ENCODE measurements at places on chromosomes 1 and 21.

DNA sequence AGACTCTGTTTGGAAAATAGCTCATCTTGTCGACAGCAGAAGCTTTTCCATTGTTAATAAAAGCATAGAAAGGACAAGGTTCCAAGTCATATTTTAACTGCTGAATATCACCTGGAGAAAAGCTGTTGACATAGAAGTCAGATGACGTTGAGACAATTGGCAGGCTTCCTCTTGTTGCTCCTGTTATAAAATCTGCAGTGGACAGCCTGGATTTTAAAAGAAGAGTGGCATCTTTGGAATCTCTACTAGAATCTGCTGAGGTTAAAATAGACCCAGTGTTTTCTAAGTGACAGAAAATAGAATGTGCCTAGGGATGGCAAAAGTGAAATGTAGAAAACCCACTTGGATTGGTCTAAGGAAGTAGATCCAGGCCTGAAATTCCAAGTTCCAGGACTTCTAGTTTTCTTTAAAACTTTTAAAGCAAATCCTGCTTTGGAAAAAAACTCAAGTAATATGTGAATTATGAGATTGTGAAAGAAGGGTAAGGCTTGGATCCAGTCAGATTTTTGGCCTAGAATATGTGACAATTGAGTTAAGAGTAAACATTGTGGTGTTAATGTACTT, 53.6 kb upstream of the NEXN start:
- DNase-seq = no peak

DNA sequence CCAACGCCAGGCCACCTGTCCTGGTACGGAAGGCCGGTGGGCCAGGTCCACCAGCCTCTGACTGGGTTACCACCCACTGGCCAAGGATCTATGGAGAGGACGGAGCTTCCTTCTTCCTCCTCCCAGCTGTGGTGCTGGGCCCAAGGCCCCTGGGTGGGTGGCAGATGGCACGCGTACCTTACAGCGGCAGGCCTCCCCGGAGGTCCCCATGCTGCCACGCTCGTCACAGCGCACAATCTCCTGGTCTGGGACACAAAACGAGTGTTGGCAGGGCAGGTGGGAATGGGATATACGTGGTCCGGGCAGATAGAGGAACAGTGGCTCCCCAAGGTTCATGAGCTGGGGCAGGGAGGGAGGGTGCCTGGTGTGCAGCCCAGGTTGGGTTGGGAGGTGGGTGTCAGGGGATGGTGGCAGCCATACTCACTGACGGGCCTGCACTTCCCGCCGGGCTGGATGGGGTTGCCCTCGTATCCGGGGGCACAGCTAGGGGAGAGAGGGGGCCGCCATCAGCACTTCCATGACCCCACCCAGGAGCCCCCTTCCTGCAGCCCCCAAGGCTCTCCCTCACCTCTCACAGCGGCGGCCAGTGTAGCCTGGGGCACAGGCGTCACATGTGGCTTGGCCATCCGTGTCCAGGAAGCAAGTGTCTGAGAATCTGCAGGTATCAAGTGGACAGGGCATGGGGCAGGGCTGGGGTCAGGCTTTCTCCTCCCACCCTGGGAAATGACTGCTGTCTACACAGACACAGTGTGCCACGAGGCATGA, 58.9 kb downstream of the HSPG2 start:
- no peak for DNase-seq

- no peak for DNase-seq
These were observed 27.9 kb upstream of the ATP2B4 start for GRCh38 chr1:203598752-203599151.

GRCh38 chr1:184302346-184302745, 84.5 kb upstream of the C1orf21 start:
- no peak for DNase-seq

- DNase-seq = no peak
These were observed 9.0 kb downstream of the TRIM67 start for GRCh38 chr1:231170875-231171274.

DNA sequence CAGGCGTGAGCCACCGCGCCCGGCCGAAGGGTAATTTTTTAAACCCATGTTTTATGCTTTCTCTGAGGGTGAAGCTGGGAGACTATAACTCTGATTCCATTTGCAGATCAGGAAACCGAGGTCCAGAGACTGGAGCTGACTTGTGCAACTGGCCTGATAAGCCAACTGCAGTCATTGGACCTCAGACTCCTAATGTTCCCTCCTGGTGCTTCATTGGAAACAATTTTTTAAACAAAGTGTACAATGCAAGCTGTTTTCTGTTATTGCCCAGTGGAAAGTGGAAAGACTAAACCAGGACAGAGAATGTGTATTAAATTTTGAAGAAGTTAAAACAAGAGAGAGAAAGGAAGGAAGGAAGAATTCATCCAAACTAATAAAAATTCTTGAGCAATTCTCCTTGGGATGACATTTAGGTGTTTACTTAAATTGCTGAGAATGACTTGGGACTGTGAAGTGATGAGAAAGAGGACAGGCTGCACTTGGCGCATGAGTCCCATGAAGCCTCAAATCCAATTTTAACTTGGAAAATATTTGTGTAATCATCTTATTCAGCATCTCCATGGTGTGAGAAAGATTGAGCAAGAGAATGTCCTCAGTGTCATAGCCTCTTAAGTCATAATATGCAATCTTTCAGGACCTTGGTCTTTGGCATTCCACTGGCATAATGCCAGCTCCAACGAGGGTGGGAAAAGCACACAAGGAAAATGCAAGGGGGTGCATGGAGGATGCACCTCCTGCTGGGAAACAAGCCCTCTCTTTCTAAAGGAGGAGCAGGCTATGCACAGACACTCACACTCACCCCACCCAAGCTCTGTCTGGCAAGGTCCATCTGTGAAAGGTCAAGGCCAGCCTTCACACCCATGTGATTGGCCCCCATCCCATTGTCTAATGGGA, 342.0 kb downstream of the SIPA1L2 start:
- no peak for DNase-seq

GRCh38 chr1:59422921-59423575, 126.2 kb downstream of the FGGY start:
- DNase-seq = no peak

GRCh38 chr1:37153116-37154100, 119.1 kb upstream of the GRIK3 start:
- no peak for DNase-seq

DNA sequence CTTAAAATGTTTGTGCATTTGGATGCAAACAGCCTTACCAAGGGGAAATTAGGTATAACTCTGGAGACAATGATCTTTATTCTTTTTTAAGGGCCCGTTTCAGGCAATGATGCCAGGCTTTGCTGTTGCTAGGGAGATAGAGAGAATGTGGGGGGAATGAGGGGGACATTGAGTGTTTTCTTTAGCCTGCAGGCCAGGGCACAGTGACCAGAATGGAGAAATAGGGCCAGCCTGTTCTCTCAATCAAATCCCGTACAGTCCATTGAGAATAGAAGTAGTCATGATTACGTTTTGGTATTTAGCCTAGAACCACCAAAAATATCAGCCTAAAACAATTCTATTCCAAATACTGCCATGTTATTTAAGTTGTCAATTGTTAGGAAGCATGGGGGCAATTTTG, 49.0 kb downstream of the RGS7 start:
- DNase-seq = no peak

DNA sequence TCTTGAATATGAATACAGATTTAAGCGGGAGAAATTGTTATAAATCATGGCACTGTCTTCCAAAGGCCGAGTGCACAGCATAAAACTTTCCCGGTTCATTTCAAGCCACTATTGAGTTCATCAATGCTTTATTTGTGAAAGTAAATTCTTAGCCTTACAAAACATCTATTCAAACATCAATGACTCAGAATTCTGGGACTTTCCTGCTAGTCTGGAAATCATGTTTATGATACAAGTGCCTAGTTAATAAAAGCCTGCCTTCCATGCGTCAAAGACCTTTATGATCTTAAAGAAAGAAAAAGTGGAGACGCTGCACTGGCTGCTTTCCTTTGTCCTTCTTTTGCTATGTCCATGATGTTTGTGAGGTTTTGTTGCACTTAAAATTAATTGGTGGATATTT, 137.7 kb downstream of the SETD4 start:
- DNase-seq = no peak

DNA sequence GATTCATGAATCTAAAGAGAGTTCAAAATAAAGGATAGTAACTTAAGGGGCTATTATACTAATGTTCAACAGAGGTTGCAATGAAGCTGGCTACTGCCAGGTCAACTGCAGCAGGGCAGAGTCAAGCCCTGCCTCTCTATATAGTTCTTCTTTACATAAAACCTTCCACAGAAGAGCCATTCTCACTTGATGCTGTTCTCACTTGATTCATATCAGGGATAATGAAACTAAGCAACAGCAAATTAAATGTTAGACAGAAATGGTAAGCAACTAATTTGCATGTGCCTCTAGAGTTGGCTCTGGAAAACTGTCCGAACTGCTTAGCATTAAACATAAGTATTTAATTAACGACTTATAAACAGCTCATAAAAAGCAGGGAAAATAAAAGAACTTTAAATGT, 17.4 kb downstream of the CCSAP start:
- no peak for DNase-seq

- DNase-seq = no peak
These were observed 139.9 kb downstream of the ASTN1 start for GRCh38 chr1:177024623-177025022.

- no peak for DNase-seq
These were observed 2.2 kb upstream of the DDOST start for GRCh38 chr1:20663365-20663764.

DNA sequence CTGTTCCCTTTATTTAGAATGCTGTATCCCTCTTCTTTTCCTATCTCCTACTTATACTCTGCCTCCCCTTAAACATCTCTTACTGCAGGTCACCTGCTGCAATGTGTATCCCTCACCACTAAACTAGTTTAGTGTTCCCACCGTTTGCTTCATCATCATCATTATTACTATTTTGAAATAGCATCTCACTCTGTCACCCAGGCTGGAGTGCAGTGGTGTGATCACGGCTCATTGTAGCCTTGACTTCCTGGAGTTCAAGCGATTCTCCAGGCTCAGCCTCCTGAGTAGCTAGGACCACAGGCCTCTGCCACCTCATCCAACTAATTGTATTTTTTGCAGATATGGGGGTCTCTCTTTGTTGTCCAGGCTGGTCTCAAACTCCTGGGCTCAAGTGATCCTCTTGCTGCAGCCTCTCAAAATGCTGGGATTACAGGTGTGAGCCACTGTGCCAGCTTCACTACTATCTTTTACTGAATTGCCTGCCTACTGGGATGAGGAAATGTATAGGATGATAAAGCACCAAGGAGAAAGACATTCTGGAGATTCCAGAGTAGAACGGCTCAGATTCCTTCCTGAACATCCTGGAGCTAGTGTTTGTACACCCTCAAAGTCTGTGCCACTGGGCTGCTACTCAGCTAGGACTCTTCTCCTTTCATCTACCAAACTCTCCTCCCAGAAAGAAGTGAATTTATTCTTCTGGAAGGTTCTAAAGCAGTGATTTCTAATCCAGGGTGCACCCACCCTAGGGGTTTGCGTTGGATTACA, 8.6 kb upstream of the IFNAR1 start:
- no peak for DNase-seq

DNA sequence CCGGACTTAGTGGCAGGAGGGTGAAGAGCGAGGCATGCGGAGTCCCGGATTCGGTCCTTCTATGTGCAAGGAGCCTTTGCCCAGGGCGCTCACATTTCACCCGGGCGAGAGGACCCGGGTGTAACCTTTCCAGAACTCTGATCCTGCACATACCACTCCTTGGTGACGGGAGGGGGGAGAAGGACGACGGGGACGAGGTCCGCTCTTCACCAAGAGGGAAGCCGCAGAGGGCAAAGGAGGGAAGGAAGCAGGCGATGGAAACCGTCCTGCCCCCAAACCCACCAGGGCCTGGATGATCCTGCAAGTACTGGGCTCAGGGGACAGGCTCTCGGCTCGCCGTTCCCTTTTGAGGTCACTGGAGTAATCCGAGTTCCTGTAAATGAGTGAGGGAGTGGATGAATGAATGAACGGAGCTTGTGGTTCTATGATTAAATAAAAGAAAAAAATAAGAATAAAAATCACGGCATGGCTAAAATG, 993 bp downstream of the SYPL2 start:
- DNase-seq = no peak

DNA sequence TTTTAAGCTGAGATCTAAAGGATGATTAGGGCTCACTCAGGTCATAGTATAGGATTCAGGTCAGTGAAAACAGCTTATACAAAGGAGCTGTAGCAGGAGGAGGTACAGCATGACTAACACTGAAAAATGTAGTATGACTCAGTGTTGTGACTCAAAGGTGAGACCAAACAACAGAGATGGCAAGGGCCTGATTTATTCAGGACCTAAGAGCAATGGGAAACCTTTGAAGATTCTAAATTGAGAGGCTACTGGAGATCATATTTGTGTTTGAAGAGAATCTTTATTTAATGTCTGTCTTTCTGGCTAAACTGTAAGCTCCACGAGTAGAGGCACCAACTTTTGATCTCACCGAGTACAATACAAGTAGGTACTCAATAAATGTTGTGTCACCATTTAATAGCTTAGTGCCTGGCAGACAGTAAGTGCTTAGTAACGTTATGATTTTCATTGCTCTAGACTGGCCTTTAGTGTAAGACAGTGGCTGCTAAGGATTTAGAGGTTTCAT, 43.5 kb downstream of the PRKAA2 start:
- no peak for DNase-seq

- DNase-seq = no peak
These were observed 930 bp downstream of the DHCR24 start for GRCh38 chr1:54885807-54886723.

- no peak for DNase-seq
These were observed 68.1 kb downstream of the RPS6KA1 start for GRCh38 chr1:26597629-26598039.

All from stimulated activated naive CD8-positive, alpha-beta T cell treated with anti-CD3 and anti-CD28 coated beads, Interleukin-15, Interleukin-2, amounts not matched to agents 100 U/mL and 50 U/mL, for 24 hours (primary cell).